ENCODE measurements at places on chromosomes 11 and 22.

- DNase-seq = peak; percentile 27
These were observed 350.1 kb downstream of the CASP12 start for GRCh38 chr11:104547996-104548661.

DNA sequence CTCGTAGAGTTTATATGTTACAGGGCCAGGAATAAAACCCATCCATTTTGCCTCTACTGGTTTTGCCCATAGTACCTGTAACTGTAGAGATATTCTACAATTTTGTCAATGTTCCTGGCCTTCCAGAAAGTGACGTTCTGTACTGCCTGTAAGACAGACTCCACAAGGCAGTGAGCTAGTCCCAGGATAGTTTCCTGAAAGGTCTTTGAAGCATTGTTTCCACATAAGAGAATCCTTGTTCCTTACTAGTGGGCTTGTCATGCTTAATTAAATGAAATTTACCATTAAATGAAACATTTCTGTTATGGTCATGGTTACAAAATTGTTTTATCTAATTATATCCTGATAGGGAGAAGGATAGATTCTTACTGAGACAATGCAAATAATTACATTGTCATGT is 80.4 kb downstream of the HSD17B12 start:
- no peak for DNase-seq

GRCh38 chr11:70721006-70721405 is 322.7 kb downstream of the CTTN start:
- no peak for DNase-seq

- no peak for DNase-seq
These were observed 611.7 kb downstream of the OPCML start for GRCh38 chr11:132920451-132921096.

DNA sequence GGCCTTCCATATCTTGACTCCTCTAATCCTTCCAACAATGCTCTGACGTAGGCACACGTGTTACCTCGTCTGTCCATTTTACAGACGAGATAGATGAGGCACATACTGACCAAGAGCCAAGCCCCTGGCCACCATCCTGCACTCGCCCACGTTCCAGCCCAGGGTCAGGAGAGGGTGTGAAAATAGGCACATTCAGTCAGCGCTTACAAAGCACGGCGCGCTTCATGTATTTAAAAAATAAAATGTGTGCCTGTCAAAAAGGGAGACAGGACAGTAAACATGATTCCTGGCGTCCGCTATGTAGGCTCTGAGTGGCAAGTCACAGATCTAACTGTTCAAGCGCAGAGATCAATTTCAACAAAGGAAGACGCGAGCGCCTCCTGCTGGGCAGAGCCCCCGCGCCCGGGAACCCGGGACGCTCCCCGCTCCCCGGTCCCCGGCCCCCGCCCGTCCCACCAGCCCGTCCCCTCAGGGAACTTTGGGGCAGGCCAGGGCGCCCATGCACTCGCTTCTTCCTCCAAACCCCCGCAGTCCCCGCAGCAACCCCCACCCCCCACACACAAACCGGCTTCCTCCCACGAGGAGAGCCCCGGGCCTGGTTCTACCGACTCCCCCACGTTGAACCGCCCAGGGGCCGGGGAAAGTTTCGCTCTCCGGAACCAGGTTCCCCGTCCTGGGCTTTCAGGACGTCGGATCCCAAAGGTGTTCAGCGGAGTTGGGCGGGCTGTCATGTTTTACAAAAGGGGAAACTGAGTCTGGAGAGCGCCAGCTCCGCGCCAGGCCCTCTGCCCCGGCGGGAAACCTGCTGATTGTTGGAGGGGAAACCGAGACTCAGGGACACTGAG is 10.4 kb upstream of the C1QTNF6 start:
- peak; percentile 85 for DNase-seq

DNA sequence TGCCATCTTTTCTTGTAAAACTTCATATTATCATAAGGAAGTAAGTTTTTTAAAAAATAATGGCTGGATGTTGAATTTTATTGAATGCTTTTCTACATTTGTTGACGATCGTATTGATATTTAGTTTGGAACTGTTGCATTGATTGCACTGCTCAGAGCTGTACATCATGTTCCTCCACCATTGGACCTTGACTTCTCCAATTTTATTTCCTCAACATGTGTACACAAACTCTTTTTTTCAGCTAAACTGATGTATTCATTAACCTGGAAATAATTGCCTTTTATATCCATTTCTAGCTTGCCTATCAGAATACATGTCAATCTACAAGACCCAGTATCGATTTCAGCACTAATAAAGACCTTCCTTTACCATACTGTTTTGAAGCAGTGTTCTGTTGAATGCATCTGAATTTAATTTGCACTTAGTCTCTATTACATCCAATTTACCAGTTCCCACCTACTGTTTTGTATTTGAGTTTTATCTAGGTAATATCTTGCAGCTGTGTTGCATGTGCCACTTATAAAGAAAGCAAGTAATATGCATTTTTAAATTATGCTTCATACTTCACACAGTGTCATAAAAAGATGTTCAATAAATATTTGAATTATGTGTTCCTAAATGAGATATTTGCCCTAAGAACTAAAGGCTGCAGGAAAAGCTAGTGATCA is 5.5 kb downstream of the CEP57 start:
- DNase-seq = no peak

- no peak for DNase-seq
These were observed 122.7 kb upstream of the TRPC6 start for GRCh38 chr11:101706541-101706940.

GRCh38 chr22:24459911-24460310 is 32.5 kb downstream of the ADORA2A start:
- DNase-seq = no peak

- no peak for DNase-seq
These were observed 5.4 kb downstream of the PI4KA start for GRCh38 chr22:20853236-20853660.

DNA sequence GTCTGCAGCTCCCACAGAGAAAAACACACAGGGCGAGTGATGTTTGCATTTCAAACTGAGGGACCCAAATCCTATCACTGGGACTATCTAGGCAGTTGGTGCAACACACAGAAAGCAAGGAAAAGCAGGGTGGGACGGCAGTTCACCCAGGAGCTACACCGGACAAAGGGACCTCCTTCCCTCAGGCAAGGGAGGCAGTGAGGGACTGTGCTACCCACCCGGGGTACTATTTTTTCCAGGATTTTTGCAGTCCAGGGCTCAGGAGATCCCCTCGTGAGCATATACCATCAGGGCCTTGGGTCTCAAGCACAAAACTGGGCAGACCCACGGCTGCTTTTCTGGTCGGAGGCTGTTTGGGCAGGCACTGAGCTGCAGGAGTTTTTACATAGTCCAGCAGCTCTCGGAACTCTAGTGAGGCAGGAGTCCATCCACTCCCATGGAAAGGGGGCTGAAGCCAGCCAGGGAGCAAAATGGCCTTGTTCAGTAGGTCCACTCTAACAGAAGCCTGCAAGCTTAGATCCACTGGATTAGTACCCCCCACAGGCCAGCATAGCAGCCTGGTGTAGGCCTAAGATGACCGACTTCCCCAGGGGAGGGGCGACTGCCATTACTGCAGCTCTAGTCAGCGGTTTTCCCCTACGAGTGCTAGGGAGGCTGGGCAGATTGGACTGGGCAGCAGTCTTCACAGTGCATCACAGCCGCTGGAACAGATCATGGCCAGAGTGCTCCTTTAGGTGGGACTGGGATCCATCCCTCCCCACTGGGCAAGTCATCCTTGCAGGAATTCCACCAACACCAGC is 28.2 kb downstream of the CARD18 start:
- no peak for DNase-seq

DNA sequence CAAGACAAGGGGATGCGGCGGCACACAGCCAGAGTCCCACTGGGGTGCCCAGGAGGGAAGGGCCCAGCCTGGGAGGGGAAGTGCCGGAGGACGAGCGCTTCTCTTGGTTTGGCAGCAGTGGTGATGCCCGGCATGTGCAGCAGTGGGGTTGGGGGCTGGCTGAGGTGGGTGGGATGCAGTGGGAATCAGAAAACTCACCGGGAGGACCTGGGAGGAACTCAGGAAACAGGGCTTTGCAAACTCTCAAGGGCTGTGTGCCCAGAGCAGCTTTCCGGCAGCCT is 3.0 kb downstream of the FERMT3 start:
- no peak for DNase-seq

- DNase-seq = no peak
These were observed 14.6 kb downstream of the DKK3 start for GRCh38 chr11:11993839-11994238.

GRCh38 chr11:19868871-19869270 is 156.2 kb downstream of the NAV2 start:
- no peak for DNase-seq

- no peak for DNase-seq
These were observed 22.2 kb downstream of the MUC6 start for GRCh38 chr11:1014276-1014675.

- no peak for DNase-seq
These were observed 65.2 kb downstream of the WNT7B start for GRCh38 chr22:45911601-45912271.

- DNase-seq = no peak
These were observed 585.3 kb downstream of the INSC start for GRCh38 chr11:15699978-15700377.

DNA sequence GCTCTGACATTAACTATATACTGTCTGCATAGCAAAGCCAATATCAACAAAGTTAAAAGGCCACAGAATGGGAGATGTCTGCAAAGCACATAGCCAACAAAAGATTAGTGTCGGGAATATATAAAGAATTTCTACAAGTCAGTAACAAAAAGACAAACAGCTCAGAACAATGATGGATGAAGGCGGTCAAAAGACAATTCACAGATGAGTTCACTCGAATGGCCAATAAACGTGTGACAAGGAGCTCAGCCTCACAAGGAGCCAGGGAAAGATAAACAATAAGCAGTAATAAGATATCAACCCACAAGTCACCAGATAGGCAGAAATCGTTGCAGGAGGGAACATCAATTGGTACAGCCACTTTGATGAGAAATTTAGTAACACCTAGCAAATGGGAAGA is 106.0 kb upstream of the ISX start:
- DNase-seq = no peak

GRCh38 chr11:76637491-76638269 is 32.9 kb downstream of the LRRC32 start:
- DNase-seq = no peak

GRCh38 chr11:76844511-76844910 is 16.2 kb upstream of the ACER3 start:
- no peak for DNase-seq

DNA sequence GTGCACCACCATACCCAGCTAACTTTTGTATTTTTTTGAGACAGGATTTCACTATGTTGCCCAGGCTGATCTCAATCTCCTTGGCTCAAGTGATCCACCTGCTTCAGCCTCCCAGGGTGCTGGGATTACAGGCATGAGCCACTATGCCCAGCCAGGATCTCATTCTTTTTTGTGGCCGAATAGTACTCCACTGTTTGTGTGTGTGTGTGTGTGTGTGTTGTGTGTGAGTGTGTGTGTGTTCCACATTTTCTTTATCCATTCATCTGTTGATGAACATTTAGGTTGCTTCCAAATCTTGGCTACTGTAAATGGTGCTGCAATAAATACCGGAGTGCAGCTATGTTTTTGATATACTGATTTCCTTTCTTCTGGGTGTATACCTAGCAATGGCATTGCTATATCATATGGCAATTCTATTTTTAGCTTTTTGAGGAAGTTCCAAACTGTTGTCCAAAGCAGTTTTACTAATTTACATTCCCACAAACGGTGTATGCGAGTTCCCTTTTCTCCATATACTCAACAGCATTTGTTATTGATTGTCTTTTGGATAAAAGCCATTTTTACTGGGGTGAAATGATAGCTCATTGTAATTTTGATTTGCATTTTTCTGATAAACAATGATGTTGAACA is 105.4 kb downstream of the TTC28 start:
- DNase-seq = no peak

DNA sequence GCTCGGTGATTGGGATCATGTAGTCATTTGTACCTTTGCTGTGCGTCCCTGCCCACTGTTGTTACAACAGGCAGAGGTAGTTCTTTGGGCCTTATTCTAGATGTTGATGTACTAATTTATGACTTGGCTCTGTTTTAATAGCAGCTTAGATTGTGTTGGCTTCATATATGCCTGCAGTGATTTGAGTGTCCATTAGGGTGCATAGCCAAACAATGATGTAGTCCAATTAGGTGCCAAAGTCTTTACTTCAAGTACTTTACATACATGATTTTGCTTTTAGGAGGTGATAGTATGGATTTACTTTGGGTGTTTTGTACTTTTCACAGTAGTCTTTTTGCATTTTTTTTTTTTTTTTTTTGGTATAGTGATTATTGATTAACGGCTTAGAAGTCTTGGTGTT is 46.4 kb downstream of the PPP6R3 start:
- DNase-seq = peak; percentile 11

- no peak for DNase-seq
These were observed 25.5 kb downstream of the UVRAG start for GRCh38 chr11:75840522-75840921.

DNA sequence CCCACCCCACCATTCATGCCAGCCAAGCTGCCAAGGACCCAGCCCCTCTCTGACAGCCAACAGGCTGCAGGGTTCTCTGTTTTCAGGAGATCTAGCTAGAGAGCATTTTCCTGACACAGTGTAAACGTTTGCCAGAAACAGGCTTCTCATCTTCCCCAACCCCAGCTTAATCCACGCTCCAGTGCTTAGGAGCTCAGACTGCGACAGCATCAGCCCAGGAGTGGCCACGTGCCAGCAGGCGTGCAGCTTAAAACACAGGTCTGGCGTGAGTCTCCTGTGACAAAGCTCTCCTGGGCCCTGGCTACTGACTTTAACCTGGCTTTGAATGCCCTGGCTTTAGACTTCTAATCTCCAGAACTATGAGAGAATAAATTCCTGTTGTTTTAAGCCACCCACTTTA is 66.6 kb downstream of the GALNT18 start:
- DNase-seq = no peak

GRCh38 chr22:42991010-42991651 is 23.8 kb downstream of the PACSIN2 start:
- DNase-seq = no peak

DNA sequence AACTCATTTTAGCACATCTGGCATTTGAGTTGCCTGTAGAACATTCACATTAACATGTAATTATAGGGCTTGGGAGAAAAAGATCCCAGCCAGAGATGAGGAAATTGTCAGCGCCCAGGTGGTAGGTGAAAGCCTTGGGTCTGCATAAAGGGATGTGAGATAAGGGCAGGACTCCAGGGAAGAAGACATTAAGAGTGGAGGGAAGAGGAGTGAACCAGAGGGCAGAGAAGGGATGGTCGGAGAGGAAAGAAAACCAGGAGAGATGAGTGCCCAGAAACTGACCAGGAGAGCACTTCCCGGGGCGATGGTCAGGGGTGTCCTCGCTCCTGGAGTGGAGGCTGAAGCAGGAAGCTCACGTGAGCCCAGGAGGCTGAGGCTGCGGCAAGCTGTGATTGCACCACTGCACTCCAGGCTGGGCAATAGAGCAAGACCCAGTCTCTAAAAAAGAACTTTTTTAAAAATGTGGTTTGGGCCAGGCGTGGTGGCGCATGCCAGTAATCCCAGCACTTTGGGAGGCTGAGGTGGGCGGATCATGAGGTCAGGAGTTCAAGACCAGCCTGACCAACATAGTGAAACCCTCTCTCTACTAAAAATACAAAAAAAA is 20.3 kb upstream of the DGKZ start:
- no peak for DNase-seq

DNA sequence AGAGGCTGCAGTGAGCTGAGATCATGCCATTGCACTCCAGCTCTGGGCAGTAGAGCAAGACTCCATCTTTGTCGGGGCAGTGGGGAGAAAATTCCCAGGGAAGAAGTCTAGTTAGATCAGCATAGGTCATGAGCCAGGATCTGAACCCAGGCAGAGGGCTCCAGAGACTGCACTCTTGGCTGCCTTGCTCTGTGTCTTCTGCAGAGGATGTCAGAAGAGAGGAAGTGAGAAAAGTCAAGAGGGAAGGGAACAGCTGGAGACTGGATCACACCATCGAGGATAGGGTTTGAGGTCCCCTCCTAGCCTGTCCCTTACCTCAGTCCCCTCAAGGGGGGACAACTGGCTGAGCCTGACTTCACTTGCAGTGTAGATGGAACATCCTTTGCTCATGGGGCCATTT is 5.8 kb downstream of the MYOD1 start:
- no peak for DNase-seq

Measured in CD4-positive, CD25-positive, alpha-beta regulatory T cell (primary cell).